ENCODE measurements at places on chromosomes 5 and 9.

DNA sequence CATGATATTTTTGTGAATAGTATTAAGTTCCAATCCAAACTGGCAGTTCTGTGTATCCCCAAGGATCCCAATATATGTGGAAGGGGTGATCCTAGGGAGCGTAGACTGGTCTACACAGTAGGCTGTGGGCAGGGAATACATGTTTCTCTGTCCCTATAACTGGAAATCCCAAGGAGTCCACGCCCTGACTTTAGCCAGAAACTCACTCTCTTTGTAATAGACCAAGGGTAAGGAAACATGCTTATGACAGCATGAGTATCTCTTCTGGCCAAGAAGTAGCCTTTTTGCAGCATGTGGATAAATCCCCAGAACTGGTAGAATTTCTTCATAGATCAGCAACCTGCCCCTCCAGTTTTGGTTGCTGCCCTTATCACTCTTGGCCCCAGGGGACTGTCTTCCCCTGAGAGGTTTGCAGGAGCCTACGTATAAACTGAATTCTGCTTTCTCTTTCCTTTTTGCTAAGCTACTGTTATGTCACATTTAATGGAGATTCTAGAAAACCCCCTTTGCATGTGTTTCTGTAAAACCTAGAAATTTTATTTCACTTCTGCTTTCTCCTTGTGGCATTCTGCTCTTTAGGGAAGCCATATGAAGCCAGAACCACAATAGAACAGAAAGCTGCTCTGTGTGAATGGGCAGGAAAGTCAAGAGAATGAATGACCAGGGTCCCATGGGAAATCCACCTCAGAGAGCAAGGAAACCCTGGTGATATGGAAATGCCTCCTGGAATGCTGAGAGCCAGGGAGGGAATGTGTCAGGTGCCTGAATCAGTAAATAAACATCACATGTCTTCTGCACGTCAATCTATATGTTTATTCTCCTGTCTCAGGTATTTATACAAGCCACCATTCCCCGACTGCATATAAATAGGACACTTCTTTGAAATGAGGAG, 3.5 kb downstream of the IFNA2 start:
- DNase-seq, result no peak

DNA sequence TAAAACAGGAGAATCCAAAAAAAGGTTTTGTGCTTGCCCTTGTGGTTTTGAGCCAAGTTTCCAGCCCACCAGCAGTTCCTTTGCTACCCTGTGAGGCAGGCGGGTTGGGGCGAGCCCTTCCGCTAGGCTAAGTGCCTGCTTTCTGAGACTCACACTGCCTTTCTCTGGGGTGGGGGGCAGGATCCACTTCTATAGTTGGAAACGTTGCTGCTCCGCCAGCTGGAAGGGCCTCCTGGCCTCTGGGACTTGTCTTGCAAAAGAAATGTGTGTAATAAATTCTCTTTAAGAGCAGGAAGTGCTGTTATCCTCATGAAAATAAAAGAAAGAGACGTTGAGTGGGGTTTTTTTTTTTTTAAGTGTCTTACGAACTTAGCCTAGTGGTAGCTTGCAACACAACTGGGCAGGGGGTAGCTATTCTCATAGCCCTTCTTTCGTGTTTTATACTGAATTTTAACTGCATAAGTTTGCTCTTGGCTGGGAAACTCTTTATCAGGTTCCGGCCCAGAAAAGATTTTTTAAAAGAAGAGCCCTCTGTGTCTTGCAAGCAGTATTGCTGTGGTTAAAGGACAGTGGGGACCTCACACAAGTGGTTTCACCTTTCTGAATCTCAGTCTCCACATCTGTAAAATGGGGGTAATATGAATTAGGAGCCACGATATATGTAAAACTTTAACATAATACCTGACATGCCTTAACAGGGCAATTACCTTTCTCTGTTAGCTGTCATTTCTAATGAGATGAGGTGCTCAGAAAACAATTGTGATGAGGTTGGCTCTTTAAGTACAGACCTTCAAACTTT, 19.8 kb downstream of the JADE2 start:
- no peak for DNase-seq

DNA sequence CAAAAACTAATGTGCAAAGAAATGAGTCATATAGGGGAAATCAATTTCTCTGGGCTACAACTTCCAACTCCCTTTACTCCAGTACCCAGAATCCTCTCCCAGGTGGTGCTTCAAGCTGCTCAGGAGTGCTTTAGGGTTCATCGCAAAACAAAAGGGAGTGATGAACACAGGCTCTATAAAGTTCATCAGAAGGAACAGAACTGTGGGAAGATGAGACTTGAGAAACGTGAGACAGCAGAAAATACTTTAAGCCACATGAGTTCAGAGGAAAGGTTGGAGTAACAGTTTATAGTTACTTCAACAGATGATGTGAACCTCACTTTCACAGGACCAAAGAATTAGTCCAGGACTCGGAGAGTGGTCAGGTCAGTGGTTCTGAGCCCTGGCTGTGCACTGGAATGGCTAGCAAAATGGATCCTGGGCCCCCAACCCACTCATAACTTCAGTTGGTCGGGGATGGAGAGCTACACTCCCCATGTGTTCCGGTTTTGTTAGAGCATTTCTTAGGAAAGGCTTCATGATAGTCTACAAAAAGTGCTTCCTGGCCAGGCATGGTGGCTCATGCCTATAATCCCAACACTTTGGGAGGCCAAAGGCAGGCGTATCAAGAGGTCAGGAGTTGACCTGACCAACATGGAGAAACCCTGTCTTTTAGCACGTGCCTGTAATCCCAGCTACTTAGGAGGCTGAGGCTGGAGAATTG, 4.3 kb downstream of the RPL12 start:
- no peak for DNase-seq

- no peak for DNase-seq
These were observed 366 bp downstream of the EPB41L4A start for GRCh38 chr5:112418659-112419163.

DNA sequence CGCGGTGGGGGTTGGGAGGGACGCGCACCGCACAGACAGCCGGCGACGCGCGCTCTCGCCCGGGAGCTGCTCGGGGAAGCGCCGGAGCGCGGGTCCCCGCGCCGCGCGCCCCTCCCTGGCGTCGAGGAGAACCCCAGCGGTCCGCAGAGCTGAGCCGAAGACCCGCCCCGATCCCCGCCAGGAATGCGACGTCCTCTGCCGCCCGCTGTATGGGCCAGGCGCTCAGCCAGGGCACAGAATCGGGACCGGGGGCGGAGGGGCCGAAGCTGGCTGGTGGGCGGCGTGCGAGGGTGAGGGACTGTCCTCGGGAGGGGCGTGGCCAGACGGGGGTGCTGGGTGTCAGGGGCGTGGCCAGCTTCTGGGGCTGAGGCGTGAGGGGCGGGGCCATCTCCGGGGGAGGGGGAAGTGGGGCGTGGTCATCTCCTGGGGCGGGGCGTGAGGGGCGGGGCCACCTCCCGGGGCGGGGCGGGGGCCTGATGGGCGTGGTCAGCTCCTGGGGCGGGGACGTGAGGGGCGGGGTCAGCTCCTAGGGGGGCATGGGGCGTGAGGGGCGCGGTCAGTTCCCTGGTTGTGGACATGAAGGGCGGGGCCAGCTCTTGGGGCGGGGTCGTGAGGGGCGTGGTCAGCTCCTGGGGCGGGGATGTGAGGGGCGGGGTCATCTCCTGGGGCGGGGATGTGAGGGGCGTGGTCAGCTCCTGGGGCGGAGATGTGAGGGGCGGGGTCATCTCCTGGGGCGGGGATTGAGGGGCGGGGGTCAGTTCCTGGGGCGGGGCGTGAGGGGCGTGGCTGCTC, 965 bp downstream of the PTGDS start:
- no peak for DNase-seq

Measured in forelimb muscle (tissue), 1 donor.